ENCODE measurements at places on chromosomes 11 and 22. TPM values are rescaled to one million over a fixed set of nuclear protein-coding genes. Genes with fewer than 3 reads are reported as not detected.

MMP8 gene
- not detected for polyA plus RNA-seq

- no peaks in the 10 kb centered on the region for H3K36me3 ChIP-seq
- H3K4me1 ChIP-seq = no peaks in the 10 kb centered on the region
- H3K4me3 ChIP-seq = no peak overlapping the region
- DNase-seq = no peak
- H3K27ac ChIP-seq = no peak overlapping the region
Observed at GRCh38 chr11:102553835-102554282, 23.3 kb upstream of the MMP7 start.

DNA sequence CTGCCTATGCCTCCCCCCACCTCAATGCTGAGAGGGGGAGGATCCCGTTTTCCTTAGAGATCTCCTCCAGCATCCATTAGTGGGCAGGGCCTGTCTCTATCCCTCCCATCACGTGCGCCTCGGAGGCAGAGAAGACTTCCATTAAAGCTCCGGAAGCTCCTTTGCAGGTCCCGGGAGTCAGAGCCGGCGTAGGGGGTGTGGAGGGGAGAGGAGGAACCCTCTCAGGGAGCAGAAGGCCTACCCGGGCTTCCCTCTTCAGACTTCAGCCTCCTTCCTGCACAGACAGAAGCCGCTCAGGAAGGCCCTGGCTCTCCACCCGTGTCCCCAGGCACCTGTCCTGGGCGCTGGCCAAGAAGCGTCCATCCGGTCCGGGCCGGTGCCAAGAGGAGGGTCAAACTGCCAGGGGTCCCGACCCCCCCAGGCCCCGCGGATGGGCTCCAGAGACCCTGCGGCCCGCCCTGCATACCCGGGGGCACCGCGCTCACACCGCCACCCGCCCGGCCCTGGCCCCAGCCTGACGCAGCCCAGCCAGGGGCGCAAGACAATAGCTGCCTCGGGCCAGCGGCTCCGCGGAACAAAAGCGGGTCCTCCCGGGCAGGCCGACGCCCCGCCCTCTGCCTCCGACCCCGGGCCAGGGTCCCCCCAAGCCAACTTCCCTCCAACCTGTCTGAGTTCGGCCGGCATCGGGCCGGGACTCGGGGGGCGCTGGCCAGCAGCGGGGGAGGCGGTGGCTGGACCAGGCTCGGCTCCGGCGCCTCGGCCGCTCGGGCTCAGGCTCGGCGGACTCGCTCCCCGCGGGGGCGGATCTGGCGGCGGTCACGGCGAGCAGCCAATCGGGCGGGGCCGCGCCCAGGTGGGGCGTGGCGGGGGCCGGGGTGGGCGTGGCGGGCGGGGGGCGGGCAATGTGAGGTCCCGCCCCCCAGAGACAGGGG, 29.9 kb downstream of the ARVCF start:
- peaks cover 1% of the 10 kb centered on the region for H3K27me3 ChIP-seq
- peaks cover 23% of the 10 kb centered on the region for H3K4me1 ChIP-seq
- DNase-seq = peak; percentile 76

DNA sequence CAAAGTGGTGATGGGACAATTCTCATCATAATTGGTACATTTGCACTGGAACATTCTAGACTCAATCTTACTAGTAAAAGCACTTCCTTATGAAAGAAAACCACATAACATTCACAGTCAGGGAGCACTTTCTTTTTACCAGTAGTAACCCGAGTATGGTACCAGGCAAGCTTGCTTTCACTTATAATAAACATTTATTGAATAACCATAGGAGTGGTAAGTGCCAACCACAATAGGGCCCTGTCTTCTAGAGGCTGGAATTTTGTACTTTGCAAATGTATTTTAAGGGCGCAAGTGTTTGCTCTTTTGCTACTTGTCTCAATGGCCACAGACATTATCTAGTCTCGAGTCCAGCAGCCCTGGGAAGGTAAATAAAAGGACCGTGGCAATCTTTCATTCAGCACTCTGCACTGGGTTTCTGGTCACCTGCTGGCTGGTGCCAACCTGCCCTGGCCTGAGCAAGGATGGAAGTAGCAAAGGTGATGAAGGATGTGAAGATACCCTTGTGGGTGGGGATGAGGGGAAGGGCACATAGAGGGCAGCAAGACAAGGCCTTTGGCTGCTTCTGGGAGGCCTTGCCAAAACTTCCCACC, 24.2 kb downstream of the C22orf31 start:
- peaks cover 14% of the 10 kb centered on the region for H3K27me3 ChIP-seq
- H3K4me1 ChIP-seq = peaks cover 8% of the 10 kb centered on the region
- no peak for DNase-seq
- H3K36me3 ChIP-seq = no peaks in the 10 kb centered on the region

DNA sequence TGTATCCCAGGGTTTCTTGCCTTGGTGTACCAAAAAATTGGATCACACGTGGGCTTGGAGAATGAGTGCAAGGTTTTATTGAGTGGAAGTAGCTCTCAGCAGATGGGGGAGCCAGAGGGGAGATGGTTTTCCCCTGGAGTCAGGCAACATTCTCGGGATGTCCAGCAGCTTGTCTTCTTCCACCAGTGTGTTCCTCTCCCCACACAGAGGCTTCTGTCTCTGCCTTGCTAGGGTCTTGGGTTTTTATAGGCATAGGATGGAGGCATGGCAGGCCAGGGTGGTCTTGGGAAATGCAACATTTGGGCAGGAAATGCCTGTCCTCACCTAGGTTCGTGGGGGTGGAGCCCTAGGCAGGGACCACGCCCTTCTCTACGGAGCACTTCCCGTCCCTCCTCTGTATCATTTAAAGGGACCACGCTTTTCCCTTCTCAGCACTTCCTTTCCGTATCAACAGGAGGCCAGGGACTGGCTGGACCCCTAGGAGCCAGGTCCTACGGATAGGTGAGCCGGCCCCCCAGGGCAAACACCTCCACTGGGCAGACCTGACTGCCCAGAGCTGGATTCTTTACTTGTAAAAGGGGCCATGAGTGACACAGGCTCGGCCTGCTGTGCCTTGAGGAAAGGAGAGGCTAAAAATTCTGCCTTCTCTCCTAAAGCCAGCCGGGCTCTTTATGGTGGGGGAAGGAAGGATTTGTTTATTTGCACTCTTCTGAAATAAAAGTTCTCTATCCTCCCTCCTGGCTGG, 55.3 kb upstream of the CCDC188 start:
- H3K27me3 ChIP-seq = no peaks in the 10 kb centered on the region
- H3K4me3 ChIP-seq = peak overlapping the region; percentile 96
- peak; percentile 62 for DNase-seq
- H3K27ac ChIP-seq = peak overlapping the region; percentile 96
- peaks cover 29% of the 10 kb centered on the region for H3K4me1 ChIP-seq
